ENCODE measurements at places on chromosomes 16 and 17. TPM values are rescaled to one million over a fixed set of nuclear protein-coding genes. Genes with fewer than 3 reads are reported as not detected.

Gene MRPS34
- 94.9 TPM for total RNA-seq

Gene RAB11FIP3
- 36.2 TPM for total RNA-seq

Gene TBX2
- 7.7 TPM for total RNA-seq

Gene P2RX1
- not detected for total RNA-seq

Gene CES5A
- total RNA-seq, result not detected

Gene KIF18B
- 2.8 TPM for total RNA-seq

Gene NECAB2
- total RNA-seq, result not detected

Gene C17orf78
- not detected for total RNA-seq

Gene KRT33A
- not detected for total RNA-seq

Gene HBQ1
- total RNA-seq, result 0.96 TPM

Gene MT1F
- total RNA-seq, result 9.4 TPM

Gene CDIP1
- 14.1 TPM for total RNA-seq

Gene DCTN5
- total RNA-seq, result 68.4 TPM

Gene SCIMP
- total RNA-seq, result not detected

Gene OTOP2
- total RNA-seq, result not detected

Gene ZNF646
- 17.8 TPM for total RNA-seq

Gene ACBD4
- total RNA-seq, result 8.2 TPM

Gene RSKR
- 12.2 TPM for total RNA-seq

Gene CRYM
- 2.0 TPM for total RNA-seq

Gene TRPV3
- total RNA-seq, result 2.9 TPM

Gene C16orf74
- 13.6 TPM for total RNA-seq

Gene HOXB2
- 24.6 TPM for total RNA-seq

Gene TAT
- not detected for total RNA-seq

Gene MYCBPAP
- 0.14 TPM for total RNA-seq
